Mucosa of descending colon (tissue), 3 donors: ENCODE measurements at places on chromosomes 2 and 18. TPM values are rescaled to one million over a fixed set of nuclear protein-coding genes. Genes with fewer than 3 reads are reported as not detected.

- no peak for DNase-seq
These were observed 358.2 kb downstream of the RBM43 start for GRCh38 chr2:150903461-150903860.

GRCh38 chr2:177698281-177698680, 305.7 kb downstream of the AGPS start:
- no peak for DNase-seq

DNA sequence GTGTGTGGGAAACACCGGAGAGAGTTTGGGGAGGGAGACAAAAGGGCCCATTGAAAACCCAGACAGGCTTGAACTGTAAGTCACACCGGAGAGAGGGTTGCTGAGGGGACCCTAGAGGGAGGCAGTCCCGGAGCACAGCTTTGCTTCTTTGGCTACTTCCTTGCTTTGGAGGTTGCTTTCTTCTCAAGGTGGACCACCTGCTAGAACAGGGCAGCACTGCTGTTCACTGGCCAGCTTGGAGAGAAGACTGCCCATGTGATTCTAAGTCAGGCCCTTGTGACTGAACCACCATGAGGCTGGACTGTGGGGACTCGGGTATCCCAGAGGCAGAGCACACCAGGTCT, 4.4 kb downstream of the ACTG2 start:
- DNase-seq, result no peak

DNA sequence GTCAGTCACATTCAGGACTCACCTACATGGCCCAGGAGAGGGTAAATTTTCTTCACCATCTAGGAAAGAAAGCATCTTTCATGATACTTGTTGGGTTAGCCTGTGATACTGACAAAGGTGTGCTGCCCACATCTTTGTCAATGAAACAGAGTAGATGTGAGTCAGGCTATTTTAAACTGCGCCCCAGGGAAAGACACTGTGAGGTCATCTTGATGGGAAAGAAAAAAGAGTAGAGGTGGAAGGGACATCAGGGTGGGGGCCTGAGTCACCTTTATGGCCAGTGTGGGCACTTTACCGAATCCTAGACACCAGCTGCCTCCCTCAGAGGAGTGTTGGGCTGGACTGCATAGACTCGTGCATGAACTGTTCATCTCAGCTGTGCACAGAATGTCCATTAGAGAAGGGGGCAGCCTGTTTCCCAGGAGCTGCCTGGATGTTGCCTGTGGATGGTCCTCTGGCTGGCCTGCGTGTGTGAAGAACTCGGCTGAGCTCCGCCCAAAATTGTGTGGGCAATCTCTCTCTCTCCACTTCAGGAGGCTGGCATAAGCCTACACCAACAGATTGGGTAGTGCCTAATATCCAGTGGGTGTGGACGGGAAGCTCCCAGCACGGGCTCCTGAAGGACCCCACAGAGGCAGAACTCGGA, 278.7 kb upstream of the PXDN start:
- DNase-seq, result no peak

The PHLPP1 gene
- total RNA-seq, result 28.9 TPM
